ENCODE measurements at places on chromosomes 5 and 9. TPM values are rescaled to one million over a fixed set of nuclear protein-coding genes. Genes with fewer than 3 reads are reported as not detected.

GRCh38 chr5:89228355-89228754 lies 345.4 kb upstream of the MEF2C start:
- H3K36me3 ChIP-seq = no peaks in the 10 kb centered on the region
- no peaks in the 10 kb centered on the region for H3K27me3 ChIP-seq
- DNase-seq = no peak
- no peaks in the 10 kb centered on the region for H3K4me1 ChIP-seq
- H3K27ac ChIP-seq = no peak overlapping the region
- H3K4me3 ChIP-seq = no peak overlapping the region

DNA sequence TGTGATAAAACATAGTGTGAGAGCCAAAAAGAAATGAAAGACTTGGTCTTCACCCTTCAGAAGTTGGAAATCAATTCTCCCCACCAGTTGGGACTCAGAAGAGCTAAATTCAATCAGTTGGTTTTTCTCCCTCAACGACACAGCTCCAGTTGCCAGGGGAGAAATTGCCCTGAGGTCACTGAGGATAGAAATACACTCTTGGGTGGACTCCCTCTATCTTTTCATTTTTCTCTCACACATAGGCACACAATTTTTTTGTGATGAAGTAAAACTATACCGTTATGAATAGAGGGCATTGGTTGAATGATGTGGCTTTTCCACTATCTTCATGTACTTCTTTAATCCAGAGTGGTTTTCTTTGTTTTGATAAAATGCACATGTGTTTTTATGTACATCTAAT lies 80.2 kb downstream of the ZNF366 start:
- H3K27me3 ChIP-seq = no peaks in the 10 kb centered on the region
- DNase-seq = no peak
- peaks cover 22% of the 10 kb centered on the region for H3K4me1 ChIP-seq
- no peak overlapping the region for H3K4me3 ChIP-seq
- no peaks in the 10 kb centered on the region for H3K36me3 ChIP-seq
- H3K27ac ChIP-seq = peak overlapping the region; percentile 28

- no peak for DNase-seq
- H3K4me1 ChIP-seq = no peaks in the 10 kb centered on the region
- H3K27me3 ChIP-seq = no peaks in the 10 kb centered on the region
- no peak overlapping the region for H3K4me3 ChIP-seq
Observed at GRCh38 chr9:120985819-120986222, 59.2 kb upstream of the TRAF1 start.

DNA sequence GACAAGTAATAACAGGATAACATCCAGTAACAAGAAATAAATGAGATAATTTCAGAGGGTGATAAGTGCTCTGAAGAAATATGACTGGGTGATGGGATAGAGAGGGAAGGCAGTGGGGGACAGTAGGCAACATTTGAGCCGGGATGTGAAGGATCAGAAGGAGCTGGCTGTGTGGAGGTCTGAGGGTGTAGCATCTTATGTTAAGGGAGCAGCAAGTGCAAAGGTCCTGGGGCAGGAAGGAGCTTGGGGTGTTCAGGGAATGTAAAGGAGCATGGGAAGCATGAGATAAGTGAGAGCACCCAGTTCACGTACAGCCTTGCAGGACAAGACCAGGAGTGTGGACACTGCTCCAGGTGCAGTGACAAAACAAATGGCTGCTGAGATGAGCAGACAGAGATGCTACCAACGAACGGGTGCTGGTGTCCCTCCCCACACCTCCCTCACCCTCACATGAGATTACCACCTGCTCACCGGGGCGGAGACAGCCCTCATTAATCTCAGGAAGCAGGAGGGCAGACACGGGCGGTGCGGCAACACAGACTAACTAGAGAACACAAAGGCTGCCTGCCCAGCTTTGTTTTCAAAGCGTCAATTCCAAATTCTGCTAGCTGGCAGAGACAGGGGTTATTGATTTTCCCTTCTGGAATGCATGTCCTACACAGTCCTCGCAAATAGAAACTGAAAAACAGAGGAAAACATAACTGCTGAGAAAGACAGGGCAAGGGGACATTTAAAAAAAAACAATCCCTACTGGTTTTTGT lies 298.1 kb upstream of the PANK3 start:
- no peak for DNase-seq
- no peak overlapping the region for H3K27ac ChIP-seq
- no peaks in the 10 kb centered on the region for H3K27me3 ChIP-seq
- H3K4me3 ChIP-seq = no peak overlapping the region
- peaks cover 29% of the 10 kb centered on the region for H3K4me1 ChIP-seq
- no peaks in the 10 kb centered on the region for H3K36me3 ChIP-seq

Gene HTR4
- 7.9 TPM for total RNA-seq

All from right atrium auricular region (tissue), 2 donors.